ENCODE measurements at places on chromosomes 2 and 18.

DNA sequence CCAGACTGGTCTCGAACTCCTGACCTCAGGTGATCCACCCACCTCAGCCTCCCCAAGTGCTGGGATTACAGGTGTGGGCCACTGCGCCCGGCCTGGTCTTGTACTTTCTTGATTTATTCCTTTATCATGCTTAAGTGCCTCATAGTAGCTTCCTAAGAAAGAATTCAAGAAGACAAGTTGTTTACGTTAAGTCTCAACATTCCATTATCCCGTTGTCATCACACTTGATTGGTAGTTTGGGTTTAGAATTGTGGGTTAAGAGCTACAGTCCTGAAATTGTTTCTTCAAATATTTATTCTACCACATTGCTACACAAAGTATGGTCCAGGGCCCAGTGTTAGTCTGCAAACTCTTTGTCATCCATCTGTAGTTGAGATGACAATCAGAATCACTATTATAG, 194.0 kb downstream of the VWC2L start:
- no peak for DNase-seq

DNA sequence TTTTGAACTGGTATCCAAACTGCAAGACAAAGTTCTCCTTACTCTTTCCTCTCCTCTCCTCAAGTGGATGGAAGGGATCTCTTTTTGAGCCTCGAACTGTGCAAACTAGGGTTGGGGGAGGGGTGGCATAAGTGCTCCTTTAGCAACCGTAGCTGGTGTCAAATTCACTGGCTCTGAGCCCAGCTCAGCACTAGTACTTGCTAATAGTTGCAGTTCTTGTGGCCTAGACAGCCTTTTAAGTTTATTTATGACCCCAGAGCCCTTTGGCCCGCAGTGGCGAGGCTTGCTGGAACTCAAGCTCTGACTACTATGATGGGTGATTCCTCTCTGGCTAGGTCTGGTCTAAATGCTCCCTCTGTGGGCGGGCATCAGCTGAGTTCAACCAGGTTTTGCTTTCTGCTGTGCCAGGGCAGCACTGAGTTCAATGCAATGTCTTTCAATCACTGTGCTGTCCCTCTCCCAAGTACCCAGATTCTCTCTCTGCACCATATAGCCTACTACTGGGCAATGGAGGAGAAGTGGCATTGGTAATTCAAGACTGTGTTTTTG, 528.4 kb upstream of the SYT4 start:
- no peak for DNase-seq

DNA sequence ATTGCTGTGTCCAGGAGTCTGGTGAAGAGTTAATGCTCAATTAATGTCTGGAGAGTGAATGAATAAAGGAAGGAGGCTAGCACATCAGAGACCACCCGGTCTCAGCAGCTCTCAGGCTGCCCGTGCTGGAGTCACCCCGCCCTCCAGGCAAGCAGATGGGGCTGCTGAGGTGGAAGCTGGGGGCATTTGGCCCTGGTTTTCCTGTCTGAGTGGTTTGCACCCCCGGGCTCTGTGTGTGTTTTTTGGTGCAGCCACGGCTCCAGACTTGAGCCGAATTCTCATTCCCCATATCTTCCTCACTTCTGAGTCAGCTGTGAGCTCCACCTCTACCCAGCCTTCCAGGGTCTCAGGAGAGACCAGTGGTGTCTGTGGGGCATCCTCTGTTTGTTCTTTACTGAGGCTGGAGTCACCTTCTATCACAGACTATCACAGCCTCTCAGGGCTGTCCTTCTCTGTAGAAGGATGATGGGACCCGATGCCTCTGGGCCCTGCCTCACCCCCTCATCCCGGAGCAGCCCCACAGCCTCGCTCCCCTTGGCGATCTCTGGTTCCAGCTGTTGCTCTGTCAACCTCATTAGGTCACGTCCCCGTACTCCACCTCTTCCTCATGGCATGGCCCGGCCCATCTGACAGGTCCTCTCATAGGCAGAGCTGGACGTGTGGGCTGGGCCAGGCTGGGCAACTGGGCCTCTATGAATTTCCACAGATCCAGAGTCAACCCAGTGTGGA, 60.8 kb downstream of the HS1BP3 start:
- DNase-seq = no peak

- no peak for DNase-seq
These were observed 1.4 kb upstream of the MBD1 start for GRCh38 chr18:50282521-50283335.

- no peak for DNase-seq
These were observed 17.1 kb downstream of the B3GNT7 start for GRCh38 chr2:231412618-231412963.

DNA sequence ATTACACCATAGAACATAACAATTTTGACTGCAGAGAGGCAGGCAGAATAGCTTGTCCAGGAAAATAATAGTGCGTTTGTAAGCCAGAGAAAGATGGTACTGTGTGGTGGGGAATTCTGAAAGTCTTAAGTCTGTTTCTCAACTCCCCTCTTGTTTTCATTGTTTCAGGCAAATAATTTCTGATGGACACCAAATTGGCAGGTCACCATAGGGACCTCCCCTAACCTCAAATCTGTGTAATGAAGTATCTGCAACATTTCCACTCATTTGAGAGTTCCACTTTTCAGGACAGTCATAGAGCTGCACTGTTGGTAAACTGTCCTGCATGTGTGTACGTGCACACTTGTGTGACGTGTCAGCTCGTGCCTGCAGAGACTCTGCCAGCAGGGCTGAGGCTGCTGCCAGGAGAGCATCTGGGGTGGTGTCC, 195.6 kb downstream of the AGAP1 start:
- no peak for DNase-seq
